Activated T-helper 17 cell treated with anti-CD3 and anti-CD28 coated beads, Interleukin-2, amount 50 U/mL, for 72 hours (primary cell): ENCODE measurements at places on chromosomes 4 and X.

DNA sequence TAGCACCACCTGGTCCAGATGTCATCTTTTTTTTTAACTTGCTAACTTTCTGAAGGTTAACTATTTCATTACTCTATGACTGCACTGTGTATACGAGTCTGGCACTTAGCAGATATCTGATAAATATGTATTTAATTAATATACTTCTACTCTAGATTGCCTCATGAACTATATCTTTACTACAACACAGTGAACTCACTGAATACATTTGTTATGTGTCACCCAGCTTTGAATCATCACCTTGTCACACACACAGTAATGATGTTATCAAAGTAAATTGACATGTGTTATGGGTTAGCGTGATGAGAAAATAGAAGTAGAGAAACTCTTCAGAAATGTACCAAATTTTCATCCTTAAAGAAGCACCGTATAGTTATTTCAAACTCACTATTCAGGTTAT is 419.3 kb upstream of the ADGRL3 start:
- ATAC-seq = no peak

DNA sequence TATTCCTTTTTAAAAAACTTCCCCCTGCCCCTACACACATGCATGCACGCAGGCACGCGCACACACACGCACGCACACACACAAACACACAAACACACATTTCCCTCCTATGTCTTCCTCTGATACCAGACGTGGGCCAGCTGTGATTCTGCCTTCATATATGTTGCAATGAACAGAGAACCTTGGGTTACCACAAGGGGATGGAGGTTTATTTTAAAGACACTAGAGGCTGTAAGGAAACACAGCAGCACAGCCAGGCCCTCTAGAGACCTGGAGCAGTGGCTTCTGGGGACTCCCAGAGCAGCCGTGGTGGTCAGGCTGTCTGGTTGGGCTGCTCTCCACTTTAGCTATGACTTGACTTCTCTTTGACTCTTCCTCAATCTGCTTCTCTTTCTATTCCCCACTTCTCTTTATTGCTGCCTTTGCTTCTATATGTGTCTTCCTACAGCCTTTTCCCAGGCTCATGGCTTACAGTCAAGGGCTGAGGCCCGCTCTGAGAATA is 3.2 kb upstream of the TLR10 start:
- ATAC-seq = no peak

DNA sequence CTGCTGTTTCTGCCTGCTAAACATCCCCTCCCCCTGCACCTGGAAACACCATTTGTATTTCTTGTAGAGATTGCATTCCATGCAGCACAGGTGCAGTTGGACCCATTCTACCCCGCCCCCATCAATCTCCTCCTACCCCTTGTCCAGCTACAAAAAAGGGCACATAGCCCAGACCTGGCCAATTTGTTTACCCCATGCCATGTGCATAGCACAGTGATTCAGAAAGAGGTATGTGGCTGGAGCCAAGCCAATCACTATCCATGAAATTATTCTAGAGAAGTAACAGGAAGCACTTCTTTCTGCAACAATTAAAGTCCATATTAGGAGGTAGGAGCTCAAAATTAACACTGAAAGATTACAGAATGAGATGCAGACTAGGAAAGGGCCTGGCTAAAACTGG is 20.2 kb upstream of the TMEM184C start:
- ATAC-seq = no peak

GRCh38 chr4:53494851-53495250 is 96.4 kb downstream of the LNX1 start:
- no peak for ATAC-seq

GRCh38 chr4:7459471-7459870 is 24.7 kb upstream of the PSAPL1 start:
- no peak for ATAC-seq

GRCh38 chr4:166091912-166092510 is 219.0 kb downstream of the TLL1 start:
- ATAC-seq = no peak

DNA sequence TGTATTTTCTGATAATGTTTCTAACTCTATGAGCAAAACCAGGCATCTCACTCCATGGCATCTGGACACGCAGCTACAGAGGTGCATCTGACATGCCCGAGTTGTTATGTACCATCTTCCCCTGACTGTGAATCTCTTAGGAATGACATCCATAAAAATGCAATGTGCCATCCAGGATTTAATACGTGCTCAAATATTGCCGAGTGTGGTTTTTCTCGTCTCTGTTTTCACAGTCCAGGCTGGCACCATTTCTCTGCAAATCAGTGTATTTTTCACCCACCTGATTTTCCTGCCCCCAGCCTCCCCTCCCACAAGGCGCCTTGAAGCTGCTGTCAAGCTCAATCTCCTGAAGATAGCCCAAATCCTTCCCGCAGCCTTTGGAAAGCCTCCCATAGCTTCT is 154.6 kb downstream of the DHRSX start:
- no peak for ATAC-seq

DNA sequence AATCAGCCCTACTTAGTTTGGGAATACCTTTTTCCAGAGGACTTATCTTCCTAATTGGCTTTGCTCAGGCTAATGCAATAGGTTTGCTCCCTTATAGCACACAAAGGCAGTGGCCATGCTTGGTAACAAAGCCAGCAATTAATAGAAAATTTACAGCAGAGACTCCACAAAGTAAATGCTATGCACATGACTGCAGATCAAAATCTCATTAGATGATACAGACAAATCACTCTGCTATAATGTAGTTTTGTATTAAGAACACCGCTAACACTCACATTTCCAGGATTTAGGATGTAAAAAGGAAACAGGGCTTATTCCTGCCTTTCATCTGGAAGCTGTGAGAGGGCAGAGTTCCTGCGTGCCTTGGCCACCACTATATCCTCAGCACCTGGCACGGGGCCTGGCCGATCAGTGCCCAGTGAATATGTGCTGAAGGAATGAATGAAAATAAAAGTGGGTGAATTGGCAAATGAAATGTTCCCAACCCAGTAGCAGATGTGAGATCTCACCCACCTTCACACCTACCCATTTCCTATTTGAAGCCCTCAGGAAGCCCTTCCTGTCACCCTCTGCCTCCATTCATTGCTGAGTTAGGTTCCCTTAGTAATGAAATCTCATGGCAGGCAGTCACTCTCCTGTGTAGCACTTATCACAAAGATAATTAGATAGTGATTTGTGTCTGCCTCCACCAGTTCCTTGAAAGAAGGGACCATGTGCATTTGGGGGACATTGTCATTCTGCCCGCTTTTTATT is 5.1 kb downstream of the SEPTIN6 start:
- ATAC-seq = no peak

DNA sequence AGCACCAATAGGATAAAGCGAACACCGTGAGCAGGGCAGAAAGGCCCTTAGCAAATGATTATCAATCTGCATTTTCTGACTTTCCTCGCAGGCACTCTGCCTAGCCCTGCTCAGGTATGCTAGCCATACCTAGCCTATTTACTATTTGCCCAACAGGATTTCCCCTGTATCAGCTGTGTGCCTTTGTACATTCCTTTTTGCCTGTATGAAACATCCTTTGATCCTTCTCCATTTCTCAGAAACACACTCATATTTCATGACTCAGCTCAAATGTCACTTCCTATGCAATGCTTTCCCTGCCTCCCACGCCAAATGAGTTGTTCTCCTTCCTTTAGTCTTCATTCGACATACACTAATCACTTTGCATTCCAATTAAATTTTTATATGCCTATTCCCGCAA is 37.2 kb downstream of the PCDH7 start:
- ATAC-seq = no peak

DNA sequence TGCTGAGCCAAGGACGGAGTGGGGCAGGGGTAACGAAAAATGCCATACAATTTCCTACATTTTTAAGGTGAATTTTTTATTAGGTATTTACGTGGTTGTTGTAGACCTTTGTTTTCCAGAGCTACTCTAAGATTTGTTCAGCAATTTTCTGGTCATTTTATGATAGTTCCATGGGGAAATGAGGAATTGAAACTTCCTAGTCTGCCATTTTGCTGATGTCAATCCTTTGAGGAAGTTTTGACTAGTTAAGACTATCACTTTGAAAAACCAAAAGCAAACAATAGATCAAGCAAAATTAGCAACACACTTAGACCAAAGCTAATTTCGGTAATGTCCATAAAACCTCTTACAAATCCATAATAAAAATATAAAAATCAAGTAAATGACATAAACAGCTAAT is 7.0 kb upstream of the TLR3 start:
- ATAC-seq = no peak
